B cell (primary cell): ENCODE measurements at places on chromosomes 7 and 10. TPM values are rescaled to one million over a fixed set of nuclear protein-coding genes. Genes with fewer than 3 reads are reported as not detected.
A peak's percentile ranks its signal among the peaks of the same experiment; 100 is the strongest.

DNA sequence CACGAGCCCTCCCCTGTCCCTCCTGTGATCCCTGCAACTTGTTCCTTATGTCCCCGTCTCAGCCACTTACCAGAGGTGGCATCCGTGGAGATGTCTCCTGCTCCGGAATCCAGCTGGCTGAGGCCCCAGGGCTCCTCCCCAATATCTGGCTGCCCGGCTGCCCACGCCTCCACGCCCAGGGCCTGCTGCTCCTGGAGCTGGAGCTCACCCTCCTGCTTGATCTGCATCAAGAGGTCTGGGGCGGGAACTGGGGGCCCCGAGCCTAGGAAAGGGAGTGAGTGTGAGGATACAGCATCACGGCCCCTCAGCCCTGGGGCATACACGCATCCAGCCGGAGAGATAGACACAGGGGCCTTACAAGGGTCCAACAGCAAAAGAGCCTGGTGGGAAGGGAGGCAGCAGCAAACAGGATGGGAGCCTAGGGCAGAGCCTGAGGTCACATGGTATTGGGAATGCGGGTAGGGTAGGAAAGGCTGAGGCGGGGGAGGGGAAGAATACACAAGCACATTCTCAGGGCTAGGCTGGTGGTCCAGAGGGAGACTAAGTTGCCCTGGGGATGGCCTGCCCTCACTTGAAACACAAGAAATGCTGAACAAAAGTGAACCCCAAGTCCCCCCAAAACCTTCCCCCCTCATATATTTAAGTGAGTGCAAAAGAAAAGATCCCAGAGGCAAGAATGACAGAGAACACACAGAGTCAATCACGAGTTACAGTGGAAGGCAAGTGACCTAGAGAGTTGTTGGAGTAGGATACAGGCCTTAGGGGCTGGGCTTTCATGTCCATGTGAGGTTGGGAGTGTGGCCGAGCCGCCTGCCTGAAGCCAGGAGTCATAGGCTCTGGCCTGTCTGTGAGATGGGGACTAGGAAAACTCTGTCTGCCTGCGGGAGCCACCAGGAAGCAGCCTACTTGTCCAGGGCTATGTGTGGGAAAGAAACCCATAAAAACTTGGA, 16.9 kb upstream of the ZNF777 start:
- H3K27me3 ChIP-seq, result no peaks in the 10 kb centered on the region
- no peak for DNase-seq
- no peak overlapping the region for H3K27ac ChIP-seq
- no peaks in the 10 kb centered on the region for H3K4me1 ChIP-seq

GRCh38 chr7:50068850-50069551, 24.0 kb downstream of the ZPBP start:
- peak overlapping the region; percentile 74 for H3K4me3 ChIP-seq
- H3K27ac ChIP-seq, result peak overlapping the region; percentile 75
- peaks cover 20% of the 10 kb centered on the region for H3K4me1 ChIP-seq
- H3K27me3 ChIP-seq, result no peaks in the 10 kb centered on the region

- no peak overlapping the region for H3K4me3 ChIP-seq
- DNase-seq, result no peak
- no peak overlapping the region for H3K27ac ChIP-seq
These were observed 30.6 kb downstream of the RBM17 start for GRCh38 chr10:6119423-6119822.

DNA sequence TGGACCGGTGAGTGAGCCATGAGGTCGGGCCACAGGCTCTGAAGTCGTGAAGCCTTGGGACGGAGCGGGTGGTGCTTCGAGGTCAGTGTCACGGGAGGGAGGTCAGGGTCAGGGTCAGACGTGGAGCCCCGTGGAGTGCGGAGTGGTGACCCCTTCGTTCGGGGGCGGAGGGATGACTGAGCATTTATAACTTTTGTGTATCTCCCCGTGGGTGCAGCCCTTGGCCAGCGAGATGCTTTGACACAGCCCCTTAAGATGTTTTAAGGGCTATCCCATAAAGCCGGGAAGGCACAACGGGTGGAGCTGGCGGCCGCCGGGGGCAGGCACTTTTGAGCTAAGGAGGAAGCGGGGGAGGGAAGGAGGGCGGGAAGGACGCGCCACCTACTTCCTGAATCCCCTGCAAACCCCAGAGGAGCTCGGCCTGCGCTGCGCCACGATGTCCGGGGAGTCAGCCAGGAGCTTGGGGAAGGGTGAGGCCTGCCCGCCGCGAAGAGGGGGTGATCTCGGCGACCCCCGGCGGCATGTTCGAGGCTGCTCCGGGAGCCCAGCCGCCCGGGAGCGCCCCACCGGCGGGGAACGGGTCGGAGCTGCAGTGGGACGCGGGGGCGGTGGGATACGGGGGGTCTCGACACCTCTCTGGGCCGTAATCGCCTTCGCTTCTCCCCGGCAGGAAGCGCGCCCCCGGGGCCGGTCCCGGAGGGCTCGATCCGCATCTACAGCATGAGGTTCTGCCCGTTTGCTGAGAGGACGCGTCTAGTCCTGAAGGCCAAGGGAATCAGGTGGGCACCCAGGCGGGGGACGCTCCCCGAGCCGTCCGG, at the start of gene GSTO1:
Gene GSTO1, plus strand, starts transcription at position 400 of the 818 bp plus-strand sequence. Its CDS starts 37 bp downstream, at position 437.
- H3K4me3 ChIP-seq, result peak within 1 kb of the TSS; percentile 87
- H3K27ac ChIP-seq, result peak within 1 kb of the TSS; percentile 65
- peaks cover 13% of the 10 kb centered on the region for H3K4me1 ChIP-seq
- peaks cover 21% of the 10 kb centered on the region for H3K36me3 ChIP-seq
- no peaks in the 10 kb centered on the region for H3K27me3 ChIP-seq

DNA sequence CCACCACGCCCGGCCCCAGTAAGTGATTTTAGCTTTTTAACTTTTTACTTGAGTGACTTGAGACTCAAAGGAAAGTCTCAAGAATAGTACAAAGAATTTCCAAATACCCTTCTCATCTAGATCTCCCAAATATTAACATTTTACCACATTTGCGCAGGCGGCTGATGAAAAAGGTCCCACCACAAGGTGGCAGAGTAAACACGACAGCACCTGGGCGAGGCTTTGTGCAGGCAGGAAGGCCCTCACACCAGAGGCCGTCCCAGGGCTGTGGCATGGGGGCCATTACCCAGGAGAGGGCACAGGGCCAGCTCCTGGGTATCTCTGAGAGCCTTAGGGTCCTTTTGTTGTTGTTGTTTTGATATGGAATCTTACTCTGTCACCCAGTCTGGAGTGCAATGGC, 50.0 kb upstream of the WIPI2 start:
- H3K4me3 ChIP-seq, result no peak overlapping the region
- H3K27me3 ChIP-seq, result no peaks in the 10 kb centered on the region
- H3K27ac ChIP-seq, result no peak overlapping the region

GRCh38 chr10:11468126-11468742, 143.2 kb downstream of the USP6NL start:
- H3K27me3 ChIP-seq, result no peaks in the 10 kb centered on the region
- H3K4me1 ChIP-seq, result peaks cover 5% of the 10 kb centered on the region
- DNase-seq, result peak; percentile 3
- H3K4me3 ChIP-seq, result no peak overlapping the region
- H3K27ac ChIP-seq, result peak overlapping the region; percentile 32

DNA sequence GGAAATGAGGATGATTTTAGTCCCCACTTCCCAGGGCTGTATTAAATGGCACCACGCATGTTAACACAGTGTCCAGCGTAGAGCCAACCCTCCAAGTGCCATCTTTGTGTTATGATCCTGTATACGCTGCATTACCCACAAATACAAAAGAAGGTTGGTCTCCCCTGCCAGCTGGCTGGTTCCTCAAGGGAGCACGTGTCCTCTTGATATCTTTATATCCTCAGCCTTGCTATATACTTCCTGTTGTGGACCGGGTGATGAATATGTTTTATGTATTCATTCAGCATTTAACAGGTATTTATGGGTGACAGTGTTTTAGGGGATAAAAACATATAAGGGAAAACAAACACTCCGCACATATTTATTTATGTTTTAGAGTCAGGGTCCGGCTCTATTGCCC, 23.2 kb upstream of the PRRT4 start:
- no peak overlapping the region for H3K27ac ChIP-seq
- DNase-seq, result peak; percentile 1
- H3K4me3 ChIP-seq, result no peak overlapping the region
- peaks cover 7% of the 10 kb centered on the region for H3K4me1 ChIP-seq

DNA sequence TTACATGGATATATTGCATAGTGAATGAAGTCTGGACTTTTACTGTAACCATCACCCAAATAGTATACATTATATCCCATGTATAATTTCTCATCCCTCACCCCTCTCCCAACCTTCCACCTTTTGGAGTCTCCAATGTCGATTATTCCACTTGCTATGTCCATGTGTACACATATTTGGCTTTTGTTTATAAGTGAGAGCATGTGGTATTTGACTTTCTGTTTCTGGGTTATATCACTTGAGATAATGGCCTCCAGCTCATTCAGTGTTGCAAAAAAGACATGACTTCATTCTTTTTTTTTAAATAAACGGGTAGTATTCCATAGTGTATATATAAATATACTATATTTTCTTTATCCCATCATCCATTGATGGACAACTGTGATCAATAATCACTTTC, 288.6 kb upstream of the BMPER start:
- H3K36me3 ChIP-seq, result no peaks in the 10 kb centered on the region

- no peak for DNase-seq
- no peaks in the 10 kb centered on the region for H3K36me3 ChIP-seq
- no peaks in the 10 kb centered on the region for H3K27me3 ChIP-seq
- no peak overlapping the region for H3K4me3 ChIP-seq
These were observed 13.4 kb downstream of the INTS1 start for GRCh38 chr7:1490837-1491236.

DNA sequence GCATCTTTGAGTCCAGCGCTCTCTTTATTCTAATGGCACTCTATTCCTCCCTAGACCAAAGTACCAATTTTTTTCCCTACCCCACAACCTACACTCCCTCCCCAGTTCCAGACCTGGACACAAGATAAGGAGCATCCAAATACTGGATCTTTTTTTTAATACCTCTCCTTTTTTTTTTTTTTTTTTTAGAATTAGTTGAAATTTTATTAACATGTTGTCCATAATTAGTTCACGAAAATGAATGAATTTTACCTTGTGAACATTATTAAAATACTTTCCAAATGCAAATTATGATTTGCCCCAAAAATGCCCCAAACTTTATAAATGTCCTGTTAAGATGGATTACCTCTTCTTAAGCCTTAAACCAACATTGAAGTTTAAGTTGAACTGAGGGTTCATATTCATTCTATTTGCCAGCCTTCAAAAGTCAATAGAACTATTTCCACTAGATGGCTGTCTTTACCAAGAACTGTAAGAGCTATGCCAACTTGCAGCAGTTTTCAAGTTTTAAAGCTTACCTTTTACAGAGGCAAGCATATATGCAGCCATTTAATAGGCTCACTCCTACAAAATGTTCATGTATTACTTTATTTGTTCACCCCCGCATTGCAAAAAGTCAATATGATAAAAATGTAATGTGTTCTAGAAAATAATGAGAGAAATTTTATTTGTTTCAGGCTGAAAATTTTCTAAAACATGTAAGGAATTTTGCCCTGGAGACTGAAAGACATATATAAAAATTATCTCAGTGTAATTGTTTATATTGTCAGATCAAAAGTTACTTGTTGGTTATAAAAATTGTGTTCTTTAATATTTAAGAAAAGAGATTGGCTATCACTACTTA, 39.7 kb upstream of the TNKS2 start:
- peak; percentile 67 for DNase-seq
- H3K27ac ChIP-seq, result no peak overlapping the region
- H3K27me3 ChIP-seq, result no peaks in the 10 kb centered on the region
- H3K4me3 ChIP-seq, result no peak overlapping the region
- no peaks in the 10 kb centered on the region for H3K36me3 ChIP-seq

GRCh38 chr7:157410831-157411556, 74.2 kb downstream of the DNAJB6 start:
- no peaks in the 10 kb centered on the region for H3K36me3 ChIP-seq
- no peaks in the 10 kb centered on the region for H3K4me1 ChIP-seq
- DNase-seq, result no peak
- no peak overlapping the region for H3K4me3 ChIP-seq

GRCh38 chr7:82595176-82595575, 151.6 kb upstream of the CACNA2D1 start:
- no peak overlapping the region for H3K4me3 ChIP-seq
- no peaks in the 10 kb centered on the region for H3K36me3 ChIP-seq
- DNase-seq, result no peak
- no peak overlapping the region for H3K27ac ChIP-seq
- H3K4me1 ChIP-seq, result no peaks in the 10 kb centered on the region

DNA sequence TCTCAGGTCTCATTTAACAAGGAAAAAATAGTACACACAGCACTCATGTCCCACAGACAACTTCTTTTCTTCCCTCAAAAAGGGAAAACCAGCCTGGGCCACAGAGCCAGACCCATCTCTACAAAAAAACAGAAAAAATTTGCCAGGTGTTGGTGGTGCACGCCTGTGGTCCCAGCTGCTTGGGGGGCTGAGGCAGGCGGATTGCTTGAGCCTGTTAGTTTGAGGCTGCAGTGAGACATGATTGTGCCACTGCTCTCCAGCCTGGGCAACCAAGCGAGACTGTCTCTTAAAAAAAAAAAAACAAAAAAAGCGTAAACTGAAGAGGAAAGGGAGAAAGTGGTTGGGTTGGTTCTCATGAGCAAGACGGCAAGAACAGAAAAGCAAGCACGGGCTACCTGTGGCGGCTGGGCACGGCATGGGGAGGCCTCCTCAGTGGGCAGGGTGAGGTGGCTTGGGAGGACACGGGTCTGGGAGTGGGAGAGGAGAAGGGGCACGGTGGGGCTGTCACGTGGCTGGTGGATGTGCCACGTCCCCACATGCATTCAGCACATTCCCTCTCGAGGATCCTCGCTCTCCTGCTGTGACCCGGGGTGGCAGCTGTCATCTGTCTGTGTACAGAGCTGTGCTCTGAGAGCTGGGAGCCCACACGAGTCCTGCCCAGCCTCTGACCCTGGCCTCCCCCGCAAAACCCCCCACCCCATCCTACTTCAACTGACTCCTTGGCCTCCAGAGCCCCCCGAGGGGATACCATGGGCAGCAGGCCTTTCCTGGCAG, 219.7 kb downstream of the MLLT10 start:
- H3K4me3 ChIP-seq, result no peak overlapping the region
- H3K4me1 ChIP-seq, result no peaks in the 10 kb centered on the region
- no peak overlapping the region for H3K27ac ChIP-seq
- H3K27me3 ChIP-seq, result no peaks in the 10 kb centered on the region
- no peak for DNase-seq
- H3K36me3 ChIP-seq, result peaks cover 2% of the 10 kb centered on the region

- DNase-seq, result no peak
- H3K27ac ChIP-seq, result no peak overlapping the region
- H3K4me1 ChIP-seq, result no peaks in the 10 kb centered on the region
- no peaks in the 10 kb centered on the region for H3K27me3 ChIP-seq
- no peaks in the 10 kb centered on the region for H3K36me3 ChIP-seq
These were observed 1223.8 kb downstream of the NXPH1 start for GRCh38 chr7:9657257-9657656.

DNA sequence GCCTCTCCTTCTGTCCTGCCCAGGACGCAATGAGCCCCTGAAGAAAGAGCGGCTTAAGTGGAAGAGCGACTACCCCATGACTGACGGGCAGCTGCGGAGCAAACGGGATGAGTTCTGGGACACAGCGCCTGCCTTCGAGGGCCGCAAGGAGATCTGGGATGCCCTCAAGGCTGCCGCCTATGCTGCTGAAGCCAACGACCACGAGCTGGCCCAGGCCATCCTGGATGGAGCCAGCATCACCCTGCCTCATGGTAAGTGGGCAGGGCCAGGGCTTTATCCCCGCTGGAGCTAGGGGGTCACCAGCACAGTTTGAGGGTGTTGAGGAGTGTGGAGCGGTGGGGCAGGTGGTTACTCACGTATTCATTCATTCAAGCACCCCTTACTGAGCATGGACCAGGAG, 4.7 kb upstream of the ANKRD2 start:
- H3K4me3 ChIP-seq, result no peak overlapping the region
- no peaks in the 10 kb centered on the region for H3K4me1 ChIP-seq
- H3K27me3 ChIP-seq, result no peaks in the 10 kb centered on the region
- H3K36me3 ChIP-seq, result no peaks in the 10 kb centered on the region
- no peak for DNase-seq

PRKAR2B gene
- total RNA-seq, result 0.39 and 0.81 TPM in 2 replicates

ODAD2 gene
- not detected in 2 replicates for total RNA-seq

AKR1B15 gene
- not detected in 2 replicates for total RNA-seq

ITPRID1 gene
- not detected in 2 replicates for total RNA-seq

PFKP gene
- 41.4 and 43.8 TPM in 2 replicates for total RNA-seq

FAM185A gene
- 11.8 and 12.9 TPM in 2 replicates for total RNA-seq

THSD7A gene
- total RNA-seq, result not detected in 2 replicates
